Testis (tissue), 5 donors: ENCODE measurements at places on chromosomes 2 and 18. TPM values are rescaled to one million over a fixed set of nuclear protein-coding genes. Genes with fewer than 3 reads are reported as not detected.

GRCh38 chr2:207746131-207746530, 23.6 kb downstream of the FZD5 start:
- DNase-seq, result peak; percentile 71
- H3K36me3 ChIP-seq, result no peaks in the 10 kb centered on the region
- H3K27me3 ChIP-seq, result no peaks in the 10 kb centered on the region
- H3K27ac ChIP-seq, result no peak overlapping the region

DNA sequence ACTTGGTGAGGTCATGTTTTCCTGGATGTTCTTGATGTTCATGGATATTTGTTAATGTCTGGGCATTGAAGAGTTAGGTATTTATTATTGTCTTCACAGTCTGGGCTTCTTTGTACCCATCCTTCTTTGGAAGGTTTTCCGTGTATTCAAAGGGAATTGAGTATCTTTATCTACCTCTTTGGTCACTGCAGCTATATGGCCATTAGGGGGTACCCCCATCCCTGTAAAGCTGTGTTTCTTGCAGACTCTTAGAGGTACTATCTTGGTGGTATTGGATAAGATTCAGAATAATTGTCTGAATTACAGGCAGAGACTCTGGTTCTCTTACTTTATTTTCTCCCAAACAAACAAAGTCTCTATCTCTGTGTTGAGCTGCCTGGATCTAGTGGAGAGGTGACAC, 401.6 kb upstream of the FSIP2 start:
- H3K4me1 ChIP-seq, result no peaks in the 10 kb centered on the region
- H3K27ac ChIP-seq, result no peak overlapping the region
- no peaks in the 10 kb centered on the region for H3K27me3 ChIP-seq
- no peaks in the 10 kb centered on the region for H3K36me3 ChIP-seq

DNA sequence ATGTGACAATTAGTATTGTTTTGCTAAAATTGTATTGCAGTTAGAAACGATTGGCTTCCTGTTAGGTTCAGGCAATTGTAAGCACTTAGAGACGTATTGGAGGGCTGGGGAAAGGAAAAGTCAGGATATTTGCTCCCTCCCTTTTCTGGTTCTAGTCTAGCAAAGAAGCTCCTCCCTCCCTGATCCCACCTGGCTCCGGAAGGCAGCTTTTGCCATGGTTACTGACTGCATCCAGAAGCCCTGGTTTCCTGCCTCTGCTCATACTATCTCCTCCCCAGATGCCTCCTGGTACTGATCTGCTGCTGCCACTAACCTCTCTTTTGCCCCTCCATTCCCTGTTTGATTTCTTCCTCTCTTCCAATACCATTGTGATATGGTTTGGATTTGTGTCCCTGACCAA, 275.9 kb downstream of the MREG start:
- H3K36me3 ChIP-seq, result no peaks in the 10 kb centered on the region
- no peak for DNase-seq
- H3K27me3 ChIP-seq, result no peaks in the 10 kb centered on the region
- no peak overlapping the region for H3K27ac ChIP-seq
- no peak overlapping the region for H3K4me3 ChIP-seq

DNA sequence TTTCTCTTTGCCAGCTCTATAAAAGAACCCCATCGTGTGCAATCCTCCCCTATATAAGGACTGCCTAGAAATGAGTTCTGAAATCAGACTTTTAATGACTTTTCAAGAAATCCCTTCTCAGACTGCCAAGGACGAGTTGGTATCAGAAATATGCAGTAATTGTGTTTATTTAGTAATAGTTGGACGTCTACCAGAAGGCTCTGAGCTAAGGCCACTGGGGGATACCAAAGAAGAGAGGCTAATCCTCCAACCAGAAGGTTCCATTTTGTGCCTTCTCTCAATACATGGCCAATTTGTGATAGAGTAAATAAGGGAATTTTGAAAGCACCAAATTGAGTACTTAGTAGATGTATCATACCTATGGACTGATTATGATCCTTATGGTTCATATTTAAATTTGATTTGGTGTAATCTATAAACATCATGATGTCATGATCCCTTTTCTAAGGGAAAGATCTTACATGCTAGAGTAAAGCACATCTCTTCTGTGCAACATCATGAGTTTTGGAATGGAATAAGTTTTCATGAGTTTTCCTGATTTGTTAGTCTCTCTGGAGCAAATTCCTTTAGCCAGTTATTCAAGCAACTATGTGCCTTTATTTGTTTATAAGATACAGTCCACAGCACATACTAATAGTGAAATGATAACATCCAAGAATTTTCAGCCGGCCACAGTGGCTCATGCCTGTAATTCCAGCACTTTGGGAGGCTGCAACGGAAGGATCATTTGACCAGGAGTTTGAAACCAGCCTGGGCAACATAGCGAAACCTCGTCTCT, 82.2 kb upstream of the LTBP1 start:
- peak overlapping the region; percentile 10 for H3K27ac ChIP-seq
- H3K36me3 ChIP-seq, result no peaks in the 10 kb centered on the region
- no peak overlapping the region for H3K4me3 ChIP-seq
- no peaks in the 10 kb centered on the region for H3K4me1 ChIP-seq

DNA sequence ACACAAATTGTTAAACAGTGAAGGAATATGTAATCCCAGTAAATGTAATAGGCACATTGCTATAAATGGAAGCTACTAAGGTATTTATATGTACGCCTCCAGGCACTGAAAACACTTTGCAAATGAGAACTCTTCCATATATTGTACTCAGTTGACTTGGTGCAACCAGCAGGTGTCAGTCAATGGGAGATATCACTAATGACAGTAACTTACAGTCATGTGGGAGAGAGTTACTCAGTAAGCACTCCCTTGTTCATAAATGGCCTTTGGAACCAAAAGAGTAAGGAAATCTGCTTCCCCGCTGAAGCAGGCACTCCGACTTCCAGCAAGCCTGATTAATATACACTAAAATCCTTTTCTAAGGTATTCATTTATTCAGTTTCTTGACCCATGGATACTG, 5.9 kb downstream of the MDH1 start:
- H3K4me3 ChIP-seq, result no peak overlapping the region
- peaks cover 15% of the 10 kb centered on the region for H3K4me1 ChIP-seq

DNA sequence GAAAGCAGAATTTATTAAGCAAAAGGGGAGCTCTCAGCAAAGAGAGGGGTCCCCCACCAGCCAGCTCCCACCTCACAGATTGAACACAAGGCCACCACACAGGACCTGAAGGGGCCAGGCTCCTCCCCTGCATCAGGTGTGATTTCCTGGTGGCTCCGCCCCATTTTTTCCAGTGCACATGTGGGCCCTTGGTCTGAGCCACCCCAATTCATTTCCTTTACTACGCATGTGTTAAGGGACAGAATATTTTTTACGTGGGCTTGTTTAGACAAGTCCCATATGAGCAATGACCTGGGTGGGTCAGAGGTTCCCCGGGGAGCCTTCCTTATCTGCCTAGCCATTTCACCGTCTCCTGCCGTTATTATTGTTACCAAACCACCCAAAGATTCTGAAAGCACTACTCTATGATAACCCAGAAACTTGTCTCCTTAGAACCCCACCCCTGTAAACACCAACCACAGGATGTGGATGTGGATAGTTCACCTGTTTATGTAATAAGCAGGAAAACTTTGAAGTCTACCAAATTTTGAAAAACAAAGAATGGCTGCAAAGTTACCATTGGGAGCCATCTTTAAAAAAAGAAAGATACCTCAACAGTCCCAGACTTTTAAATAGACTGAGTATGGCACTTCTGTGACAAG, 191.7 kb downstream of the CD226 start:
- no peaks in the 10 kb centered on the region for H3K36me3 ChIP-seq
- H3K4me1 ChIP-seq, result no peaks in the 10 kb centered on the region
- H3K27ac ChIP-seq, result no peak overlapping the region
- H3K27me3 ChIP-seq, result no peaks in the 10 kb centered on the region
- DNase-seq, result no peak

DNA sequence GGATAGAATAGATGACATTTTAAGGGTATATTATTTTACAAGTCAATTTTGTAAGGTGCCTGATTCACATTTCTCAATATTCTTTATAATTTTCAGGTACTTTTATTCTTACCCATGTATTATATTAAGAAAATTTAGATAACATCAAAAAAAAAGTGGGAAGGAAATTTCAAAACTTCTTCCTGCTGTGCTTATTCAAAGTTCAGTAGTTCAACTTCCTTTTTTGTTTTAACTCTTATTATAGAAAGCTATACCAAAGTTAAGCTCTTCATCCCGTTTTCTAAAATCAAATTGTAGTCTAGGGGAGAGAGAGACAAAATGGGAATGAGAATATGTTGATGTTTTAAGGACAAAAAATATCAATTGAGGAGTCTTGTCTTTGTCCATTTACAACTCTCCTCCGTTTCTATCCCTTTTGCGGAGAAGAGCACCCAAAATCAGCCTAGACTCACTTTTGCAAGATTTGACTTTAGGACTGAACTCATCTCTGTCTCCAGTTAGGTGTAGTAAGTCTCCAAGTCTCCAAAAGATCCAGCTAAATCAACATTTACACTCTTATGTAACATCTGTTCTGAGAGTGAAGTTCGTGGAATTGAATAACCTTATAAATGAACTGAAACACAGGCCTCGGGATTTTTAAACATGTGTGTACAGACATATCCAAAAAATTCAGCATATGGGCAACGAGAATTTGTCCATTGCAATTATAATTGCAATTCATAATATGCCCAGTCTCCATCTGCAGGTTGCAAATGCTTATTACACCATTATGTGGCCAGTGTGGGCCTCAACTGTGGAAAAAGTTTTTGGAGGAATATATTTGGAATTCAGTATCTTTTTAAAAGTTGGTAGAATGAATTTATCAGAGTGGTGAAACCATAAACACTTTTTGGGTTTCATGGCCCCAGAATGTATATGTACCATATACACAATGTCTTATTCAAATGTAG, 23.9 kb downstream of the FAM124B start:
- H3K36me3 ChIP-seq, result no peaks in the 10 kb centered on the region
- H3K27ac ChIP-seq, result no peak overlapping the region
- H3K27me3 ChIP-seq, result no peaks in the 10 kb centered on the region

DNA sequence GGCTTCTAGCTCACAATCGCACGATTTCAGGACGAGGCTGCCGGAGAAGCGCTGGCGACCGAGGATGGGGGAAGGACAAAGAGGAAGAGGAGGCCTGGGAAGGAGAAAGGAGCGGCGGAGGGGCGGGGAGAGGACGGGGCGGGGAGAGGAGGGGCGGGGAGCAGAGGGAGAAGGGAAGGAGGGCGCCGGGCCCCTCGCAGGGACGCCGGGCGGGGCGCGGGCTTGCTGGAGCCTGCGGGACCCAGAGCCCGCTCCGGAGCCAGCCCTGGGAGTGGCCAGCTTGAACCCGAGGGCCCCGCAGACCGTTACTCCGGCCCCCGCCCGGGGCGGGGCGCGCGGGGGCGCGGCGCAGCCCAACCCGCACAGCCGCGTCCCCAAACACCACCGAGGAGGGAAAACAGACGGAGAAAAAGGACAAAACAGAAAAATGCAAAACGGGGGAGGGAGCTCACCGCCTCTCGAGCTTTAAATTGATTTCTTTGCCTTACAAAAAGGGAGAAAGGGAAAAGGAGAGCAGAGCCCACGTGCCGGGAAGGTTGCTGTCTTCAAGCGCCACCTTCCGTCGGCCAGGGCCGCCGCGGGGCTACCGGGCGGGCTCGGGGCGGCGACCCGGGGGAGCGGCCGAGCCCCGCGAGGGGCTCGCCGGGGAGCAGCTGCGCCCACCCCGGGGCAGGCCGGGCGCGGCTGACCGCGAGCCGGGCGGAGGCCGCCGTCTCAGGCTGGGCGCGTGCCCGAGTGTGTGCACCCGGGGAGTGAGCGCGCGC, 781 bp upstream of the SOX11 start:
- peaks cover 5% of the 10 kb centered on the region for H3K4me1 ChIP-seq
- no peaks in the 10 kb centered on the region for H3K27me3 ChIP-seq
- no peak for DNase-seq
- H3K4me3 ChIP-seq, result peak overlapping the region; percentile 24
- H3K27ac ChIP-seq, result no peak overlapping the region

DNA sequence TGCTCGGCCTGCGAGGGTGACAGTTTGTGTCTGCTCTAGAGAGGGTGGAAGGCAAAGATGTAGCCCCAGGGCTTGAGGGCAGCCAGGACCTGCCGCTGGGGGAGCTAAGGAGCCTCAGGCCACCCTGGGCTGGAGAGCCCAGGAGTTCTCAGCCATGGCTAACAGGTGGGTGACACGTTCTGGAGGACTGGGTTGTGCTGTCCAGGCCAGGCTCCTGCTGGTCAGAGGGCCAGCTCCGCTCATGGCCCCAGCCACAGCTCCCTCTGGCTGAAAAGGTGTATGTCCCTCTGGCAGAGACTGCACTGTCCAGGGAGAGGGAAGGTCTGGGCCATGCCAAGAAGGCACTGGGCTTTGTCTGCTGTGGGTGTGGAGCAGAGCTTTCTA, 19.2 kb downstream of the TMEM185B start:
- H3K4me3 ChIP-seq, result no peak overlapping the region
- H3K27me3 ChIP-seq, result no peaks in the 10 kb centered on the region
- no peak overlapping the region for H3K27ac ChIP-seq
- H3K36me3 ChIP-seq, result no peaks in the 10 kb centered on the region
- H3K4me1 ChIP-seq, result peaks cover 4% of the 10 kb centered on the region

DNA sequence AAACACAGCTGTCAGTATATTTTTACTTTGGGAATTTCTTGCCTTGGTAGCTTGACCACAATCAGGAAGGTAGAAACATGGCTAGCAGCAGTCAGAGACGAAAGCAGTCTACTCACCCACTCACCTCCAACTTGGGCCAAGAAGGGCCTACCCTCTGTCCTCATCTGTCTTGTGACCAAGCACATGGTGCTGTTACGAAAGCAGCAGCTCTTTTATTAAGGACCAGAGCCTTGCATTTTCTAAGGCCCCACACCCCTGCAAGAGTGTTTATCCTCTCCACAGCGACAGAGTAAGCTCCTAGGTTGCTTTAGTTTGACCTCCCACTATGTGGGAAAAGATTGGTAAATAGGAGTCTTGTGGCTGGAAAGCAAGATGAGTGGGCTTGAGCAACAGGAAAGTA, 31.3 kb upstream of the MSTN start:
- H3K4me1 ChIP-seq, result no peaks in the 10 kb centered on the region
- H3K27me3 ChIP-seq, result no peaks in the 10 kb centered on the region
- H3K4me3 ChIP-seq, result no peak overlapping the region
- no peaks in the 10 kb centered on the region for H3K36me3 ChIP-seq

DNA sequence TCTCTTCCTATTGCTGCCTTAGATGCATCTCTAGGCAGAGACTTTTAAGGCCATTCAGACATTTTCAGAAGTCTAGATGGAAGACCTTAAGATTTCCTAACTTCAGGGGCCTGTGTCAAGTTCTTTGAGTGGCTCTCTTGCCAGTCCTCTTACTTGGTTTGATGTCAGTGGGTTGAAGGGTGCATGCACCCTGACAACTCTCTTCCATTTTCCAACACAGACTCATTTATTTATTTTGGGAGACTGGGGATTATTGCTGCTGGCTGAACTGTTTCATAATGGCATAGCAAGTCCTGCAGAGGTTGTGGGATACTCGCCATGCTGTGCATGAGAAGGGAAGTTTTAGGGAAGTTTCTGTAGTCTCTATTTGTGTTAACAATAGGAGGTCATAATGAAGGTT, 39.0 kb upstream of the ACADL start:
- H3K27ac ChIP-seq, result no peak overlapping the region
- H3K4me1 ChIP-seq, result no peaks in the 10 kb centered on the region
- H3K36me3 ChIP-seq, result no peaks in the 10 kb centered on the region
- H3K4me3 ChIP-seq, result no peak overlapping the region

GRCh38 chr18:42100911-42101310, 145.9 kb downstream of the PIK3C3 start:
- H3K27me3 ChIP-seq, result no peaks in the 10 kb centered on the region
- H3K4me1 ChIP-seq, result no peaks in the 10 kb centered on the region
- no peak for DNase-seq
- no peaks in the 10 kb centered on the region for H3K36me3 ChIP-seq
- no peak overlapping the region for H3K27ac ChIP-seq

The CCDC68 gene
- polyA plus RNA-seq, result 8.5 TPM

The OSBPL6 gene
- 1.7 TPM for polyA plus RNA-seq

The ABCG5 gene
- polyA plus RNA-seq, result 0.16 TPM

The TMEM37 gene
- polyA plus RNA-seq, result 9.0 TPM

The ABHD1 gene
- polyA plus RNA-seq, result 141 TPM

The FMNL2 gene
- 15.4 TPM for polyA plus RNA-seq

The ONECUT2 gene
- polyA plus RNA-seq, result 0.69 TPM
